ENCODE measurements at places on chromosomes 16 and 17.

DNA sequence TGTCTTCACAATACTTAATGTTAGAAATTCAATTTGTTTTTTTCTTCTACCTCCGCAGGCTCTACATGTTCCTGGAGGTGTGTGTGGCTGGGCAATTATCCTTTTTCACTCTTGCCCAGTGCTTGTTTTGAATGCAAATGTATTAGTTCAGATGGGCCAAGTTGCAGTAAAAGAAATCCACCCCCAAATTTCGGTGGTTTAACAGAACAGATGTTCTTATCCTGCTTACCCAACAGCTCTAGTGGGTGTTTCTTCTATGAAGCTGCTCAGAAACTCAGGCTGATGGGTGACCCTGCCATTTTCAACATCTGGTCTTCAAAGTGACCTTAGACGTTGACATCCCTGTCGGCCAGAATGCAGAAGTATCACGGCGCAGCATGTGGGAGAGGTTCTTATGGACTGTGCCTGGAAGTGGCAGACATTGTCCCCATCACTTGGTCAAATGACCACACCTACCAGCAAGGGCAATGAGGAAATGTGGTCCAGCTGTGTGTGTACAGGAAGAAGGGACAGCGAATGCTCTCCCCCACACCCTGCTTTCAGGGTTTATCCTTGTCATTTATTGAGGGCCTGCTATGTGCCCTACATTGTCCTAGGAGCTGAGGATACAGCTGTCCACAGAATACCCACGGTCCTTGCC, 157.3 kb downstream of the CDH13 start:
- no peak for DNase-seq

- no peak for DNase-seq
These were observed 119.1 kb downstream of the CCDC182 start for GRCh38 chr17:57625957-57626356.

- no peak for DNase-seq
These were observed 10.3 kb downstream of the RSL1D1 start for GRCh38 chr16:11841026-11841425.

DNA sequence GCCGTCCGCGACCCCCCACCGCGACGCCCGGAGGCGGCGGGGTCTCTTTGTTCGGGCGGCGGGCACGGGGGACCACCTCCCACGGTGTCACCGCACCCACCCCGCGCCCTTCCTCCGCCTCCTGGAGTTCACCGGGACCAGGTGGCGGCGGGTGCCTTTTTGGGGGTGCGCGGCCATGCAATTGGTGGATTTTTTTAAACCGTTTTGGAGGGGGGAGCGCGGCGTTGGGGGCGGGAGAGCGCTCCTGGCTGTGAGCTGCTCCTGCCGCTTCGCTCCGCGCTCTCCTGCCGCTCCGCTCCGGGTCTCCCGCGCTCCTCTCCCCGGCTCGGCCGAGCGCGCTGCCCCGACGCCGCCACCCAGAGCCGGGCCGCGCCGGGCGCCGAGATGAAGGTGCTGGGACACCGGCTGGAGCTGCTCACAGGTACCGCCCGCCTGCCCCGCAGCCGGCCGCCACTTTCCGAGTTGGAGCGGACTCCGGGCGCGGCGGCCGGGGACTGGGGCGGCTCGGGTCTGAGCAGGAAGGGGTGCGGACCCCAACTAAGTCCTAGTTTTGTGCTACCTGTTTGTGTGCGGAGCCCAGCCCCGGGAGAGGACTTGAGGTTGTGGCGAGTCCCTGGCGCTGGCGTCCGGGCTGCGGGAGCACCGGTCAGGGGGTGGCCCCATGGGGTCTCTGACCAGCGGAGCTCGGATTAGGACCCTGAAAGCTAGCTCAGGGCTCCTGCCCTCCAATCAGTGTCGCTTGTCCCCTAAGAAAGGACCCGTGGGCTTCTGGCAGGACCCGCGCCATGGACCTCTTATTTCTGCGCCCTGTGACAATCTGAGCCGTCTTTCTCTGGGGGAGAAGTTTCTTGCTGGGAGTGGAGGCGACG, 35.7 kb upstream of the NDRG4 start:
- DNase-seq = no peak

DNA sequence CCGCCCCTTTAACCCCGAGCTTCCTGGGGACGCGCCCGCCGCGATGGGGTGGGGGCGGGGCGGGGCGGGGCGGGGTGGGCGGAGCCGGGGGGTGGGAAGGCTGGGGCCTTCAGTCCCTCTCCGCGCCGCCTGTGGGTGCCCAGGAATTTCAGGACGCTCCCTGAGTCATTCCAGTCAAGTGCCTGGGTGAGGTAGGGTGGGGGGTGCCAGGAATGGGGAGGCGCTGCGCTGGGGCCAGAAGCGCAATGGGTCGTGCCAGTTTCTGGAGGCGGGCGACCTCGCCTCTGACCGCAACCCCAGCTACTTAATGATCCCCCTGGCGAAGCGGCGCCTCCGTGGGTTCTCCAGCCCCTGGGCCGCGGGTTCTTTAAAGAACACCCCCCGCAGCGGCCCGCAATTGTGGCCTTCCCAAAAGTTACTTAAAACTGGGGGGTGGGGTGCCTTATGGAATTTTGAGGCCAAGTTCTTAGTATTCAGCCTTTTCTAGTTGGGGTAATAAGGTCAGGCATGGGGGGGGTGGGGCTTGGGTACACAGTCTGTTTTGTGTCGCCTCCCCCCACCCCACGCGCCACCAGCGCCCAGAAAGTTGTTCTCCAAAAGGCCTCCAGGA, 826 bp upstream of the GSE1 start:
- DNase-seq = peak; percentile 78

DNA sequence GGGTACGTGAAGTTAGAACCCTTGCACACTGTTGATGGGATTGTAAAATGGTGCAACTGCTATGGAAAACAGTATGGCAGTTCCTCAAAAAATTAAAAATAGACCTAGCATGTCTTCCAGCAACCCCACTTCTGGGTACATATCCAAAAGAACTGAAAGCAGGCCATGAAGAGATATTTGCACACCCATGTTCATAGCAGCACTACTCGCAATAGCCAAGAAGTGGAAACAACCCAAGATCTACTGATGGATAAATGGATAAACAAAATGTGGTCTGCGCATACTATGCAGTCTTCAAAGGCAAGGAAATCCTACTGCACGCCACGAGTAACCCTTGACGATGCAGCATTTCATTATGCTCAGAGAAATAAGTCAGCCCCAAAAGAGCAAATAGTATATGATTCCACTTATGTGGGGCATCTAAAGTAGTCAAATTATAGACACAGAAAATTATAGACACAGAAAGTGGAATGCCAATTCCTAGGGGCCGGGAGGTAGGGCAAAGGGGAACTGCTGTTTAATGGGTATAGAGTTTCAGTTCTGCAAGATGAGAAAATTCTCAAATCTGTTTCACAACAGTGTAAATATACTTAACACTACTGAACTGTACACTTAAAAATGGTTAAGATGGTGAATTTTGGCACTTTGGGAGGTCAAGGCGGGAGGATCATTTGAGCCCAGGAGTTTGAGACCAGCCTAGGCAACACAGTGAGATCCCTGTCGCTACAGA, 17.2 kb downstream of the CORO7 start:
- no peak for DNase-seq

- DNase-seq = no peak
These were observed 640.7 kb upstream of the SOX9 start for GRCh38 chr17:71480099-71480498.

DNA sequence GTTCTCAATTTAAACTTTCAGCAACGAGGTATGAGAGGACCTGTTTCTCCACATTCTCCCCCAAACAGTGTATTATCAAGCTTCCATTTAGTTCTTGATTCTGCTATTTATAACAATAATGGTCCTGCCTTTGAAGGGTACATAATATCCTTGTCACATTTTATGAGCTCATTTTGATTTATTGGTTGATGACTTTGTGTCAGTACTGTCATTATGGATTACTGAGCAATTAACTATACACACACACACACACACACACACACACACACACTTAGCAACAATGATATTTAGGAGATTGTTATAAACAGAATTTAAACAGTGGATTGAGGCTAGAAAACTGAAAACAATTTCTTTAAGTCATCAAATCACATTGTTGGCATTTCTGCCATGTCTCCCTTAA, 7.0 kb downstream of the TMIGD1 start:
- no peak for DNase-seq

DNA sequence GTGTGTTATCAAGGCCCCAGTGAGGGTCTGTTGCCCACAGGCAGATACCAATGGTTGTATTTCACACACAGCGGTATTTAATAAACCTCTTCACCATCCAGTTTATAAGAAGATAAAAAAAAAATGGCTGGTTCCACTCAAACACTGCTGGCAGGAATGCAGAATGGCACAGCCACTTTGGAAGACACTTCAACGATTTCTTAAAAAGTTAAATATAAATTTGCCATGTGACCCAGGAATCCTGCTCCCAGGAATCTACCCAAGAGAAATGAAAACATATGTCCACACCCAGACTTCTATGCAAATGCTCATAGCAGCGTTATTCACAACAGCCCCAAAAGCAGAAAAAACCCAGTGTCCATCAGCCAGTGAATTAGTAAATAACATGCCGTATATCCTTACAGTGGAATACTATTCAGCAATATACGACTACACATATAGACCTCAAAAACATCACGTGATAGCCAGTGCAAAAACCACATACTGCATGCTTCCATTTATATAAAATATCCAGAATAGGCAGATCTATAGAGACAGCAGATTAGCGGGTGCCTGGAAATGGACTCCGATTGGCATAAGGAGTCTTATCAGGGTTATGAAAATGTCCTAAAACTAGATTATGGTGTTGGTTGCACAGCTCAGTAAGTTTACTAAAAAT, 38.7 kb downstream of the XYLT1 start:
- DNase-seq = no peak

DNA sequence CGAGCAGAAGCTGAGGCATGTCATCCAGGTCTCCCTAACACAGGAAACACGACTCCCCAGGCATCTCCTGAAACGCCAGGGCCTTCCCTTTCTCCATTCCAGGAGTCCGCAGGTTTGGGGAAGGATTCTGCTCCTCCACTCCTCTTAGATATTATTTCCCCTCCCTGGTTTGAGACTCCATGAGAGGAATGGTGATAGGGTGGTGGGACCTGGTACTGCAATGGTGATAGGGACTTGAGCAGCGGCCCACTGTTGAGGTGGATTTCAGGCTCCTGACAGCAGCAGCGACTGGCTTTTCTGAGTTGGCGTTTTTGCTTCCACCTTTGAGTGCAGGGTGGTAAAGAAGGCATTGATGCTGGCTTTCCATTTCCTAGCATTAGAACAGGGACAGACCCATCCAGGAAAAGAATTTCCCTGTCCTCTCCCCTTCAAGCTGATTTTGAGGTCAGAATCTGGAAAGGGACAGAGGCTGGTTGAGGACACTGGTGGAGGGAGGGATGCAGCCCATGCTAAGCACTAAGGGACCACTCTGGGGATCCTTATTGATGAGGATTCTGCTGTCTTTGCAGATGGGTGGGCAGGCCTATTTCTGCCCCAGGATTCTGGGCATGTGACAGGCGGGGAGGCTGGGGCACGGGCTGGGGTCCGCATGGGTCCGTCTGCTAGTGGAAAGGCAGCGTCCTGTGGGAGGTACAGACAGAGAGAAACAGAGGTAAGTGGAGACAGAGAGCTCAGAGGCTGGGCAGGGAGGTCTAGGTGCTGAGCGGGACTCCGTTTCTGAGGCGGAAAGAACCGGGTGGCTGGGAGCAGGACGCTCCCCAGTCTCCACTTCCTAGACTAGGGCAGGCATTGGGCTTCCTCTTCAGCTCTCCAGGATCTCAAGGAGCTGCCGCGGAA, 1.3 kb upstream of the TBX4 start:
- no peak for DNase-seq

GRCh38 chr16:58442547-58442946, 50.3 kb downstream of the GINS3 start:
- DNase-seq = no peak

DNA sequence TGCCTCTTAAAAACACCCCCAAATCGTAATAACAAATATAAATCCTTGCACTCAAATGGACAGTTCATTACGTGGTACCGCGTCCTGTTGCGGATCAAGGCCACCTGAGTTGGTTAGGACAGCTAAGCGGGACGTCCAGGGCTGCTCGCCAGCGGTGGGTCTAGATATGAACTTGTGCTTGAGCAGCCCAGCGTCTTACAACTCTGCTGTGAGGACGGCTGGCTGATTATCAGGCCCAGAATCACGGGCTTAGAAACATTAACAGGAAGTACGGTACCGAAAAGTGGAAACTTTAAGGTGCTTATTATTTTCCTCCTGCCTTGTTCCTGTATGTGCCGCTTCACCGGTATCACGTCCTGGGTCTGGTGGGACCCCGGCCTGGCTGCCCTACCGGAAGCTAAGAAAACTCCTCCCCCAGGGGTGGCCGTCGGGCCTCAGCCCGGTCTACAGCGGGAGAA, 832 bp upstream of the SRRM2 start:
- no peak for DNase-seq

DNA sequence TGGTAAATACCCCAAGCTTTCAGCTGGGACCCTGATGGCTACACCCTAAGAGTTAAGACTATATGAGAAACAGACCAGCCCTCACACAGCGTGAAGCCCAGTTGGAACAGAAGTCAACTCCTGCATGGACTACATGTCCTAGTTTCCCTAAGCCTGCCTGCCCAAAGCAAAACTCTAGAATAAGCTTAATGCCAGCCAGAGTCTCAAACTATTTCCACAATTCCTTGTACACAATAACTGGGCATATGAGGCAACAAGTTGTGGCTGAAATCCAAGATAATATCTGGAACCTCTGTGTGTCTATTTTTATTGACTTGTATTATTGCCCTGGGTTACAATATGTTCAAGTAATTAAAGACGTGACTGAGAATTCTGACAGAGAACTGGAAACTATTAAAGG, 19.4 kb downstream of the MYH10 start:
- no peak for DNase-seq

GRCh38 chr17:73623818-73624217, 20.4 kb downstream of the SDK2 start:
- no peak for DNase-seq

DNA sequence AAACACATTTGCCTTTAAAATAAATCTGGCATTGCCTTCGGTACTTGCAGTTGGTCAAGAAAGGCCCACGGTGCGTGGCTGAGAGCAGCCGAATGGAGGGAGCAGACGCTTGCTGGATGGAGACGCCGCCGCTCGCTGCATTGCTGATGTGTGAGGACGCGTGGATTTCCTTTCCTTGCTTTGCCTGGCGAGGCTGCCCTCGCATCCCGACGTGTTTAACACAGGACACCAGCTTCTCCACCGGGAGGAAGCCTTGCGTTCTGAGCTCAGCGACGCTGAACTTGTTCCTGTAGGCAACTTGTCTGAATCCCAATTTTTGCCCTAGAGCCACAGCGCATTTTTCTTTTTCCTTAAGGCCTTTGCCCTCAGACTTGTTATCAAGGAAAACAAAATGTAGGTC, 45.8 kb downstream of the COX4I1 start:
- DNase-seq = no peak
